ENCODE measurements at places on chromosomes 6 and 20.

DNA sequence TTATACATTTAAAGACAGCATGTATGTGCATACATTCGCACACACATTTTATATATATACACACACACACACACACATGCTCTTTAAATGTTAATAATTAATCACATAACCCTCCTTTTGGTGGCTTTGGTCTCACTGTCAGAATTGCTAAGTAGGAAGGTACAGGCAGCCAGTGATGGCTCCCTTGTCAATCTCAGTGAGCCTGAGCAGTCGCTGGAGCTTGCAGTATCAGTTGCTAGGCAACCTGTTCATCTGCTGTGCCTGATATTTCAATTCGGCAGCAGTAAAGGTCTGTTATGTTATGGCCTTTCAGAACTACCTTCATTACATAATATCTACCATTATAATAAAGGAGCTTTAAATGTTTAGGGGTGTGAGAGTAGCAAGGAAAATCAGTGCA is 374.3 kb downstream of the LMBRD1 start:
- no peak for DNase-seq

DNA sequence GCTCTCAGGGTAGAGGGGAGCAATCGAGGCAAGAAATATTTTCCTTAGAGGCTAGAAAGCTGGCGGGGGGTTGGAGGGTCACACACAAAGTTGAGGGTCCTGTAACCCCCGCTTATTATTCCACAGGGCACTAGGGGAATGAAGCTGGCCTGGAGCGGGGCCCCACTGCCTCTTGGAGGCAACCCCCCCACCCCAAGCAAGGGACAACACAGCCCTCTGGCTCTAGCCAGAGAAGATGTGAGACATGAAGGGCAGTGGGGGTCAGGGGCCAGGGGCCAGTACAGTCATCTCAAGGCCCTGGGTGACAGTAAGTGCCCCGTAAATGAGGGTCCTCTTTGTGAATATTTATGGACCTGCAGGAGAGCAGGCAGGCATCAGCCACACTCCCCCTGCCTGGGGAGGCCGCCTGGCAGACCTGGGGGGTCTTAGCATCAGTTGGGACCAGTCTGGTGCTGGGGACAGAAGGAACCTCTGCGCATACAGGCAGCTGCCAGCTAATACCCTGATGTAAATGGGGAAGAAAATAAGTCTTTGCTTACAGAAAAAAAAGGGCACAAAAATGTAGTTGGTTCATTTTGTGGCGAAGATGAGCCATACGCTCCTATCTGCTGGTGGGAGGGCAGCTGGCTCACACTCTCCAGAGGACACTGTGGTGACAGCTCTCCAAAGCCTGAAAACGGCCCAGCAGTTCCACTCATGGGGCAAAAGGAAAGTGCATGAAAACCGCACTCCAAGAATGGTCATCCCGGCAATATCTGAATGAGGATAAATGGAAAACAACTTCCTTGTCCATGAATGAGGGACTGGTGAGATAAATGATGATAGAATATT is 21.9 kb downstream of the SPATA2 start:
- no peak for DNase-seq

GRCh38 chr6:51777618-51778017 is 309.8 kb downstream of the PKHD1 start:
- DNase-seq, result no peak

DNA sequence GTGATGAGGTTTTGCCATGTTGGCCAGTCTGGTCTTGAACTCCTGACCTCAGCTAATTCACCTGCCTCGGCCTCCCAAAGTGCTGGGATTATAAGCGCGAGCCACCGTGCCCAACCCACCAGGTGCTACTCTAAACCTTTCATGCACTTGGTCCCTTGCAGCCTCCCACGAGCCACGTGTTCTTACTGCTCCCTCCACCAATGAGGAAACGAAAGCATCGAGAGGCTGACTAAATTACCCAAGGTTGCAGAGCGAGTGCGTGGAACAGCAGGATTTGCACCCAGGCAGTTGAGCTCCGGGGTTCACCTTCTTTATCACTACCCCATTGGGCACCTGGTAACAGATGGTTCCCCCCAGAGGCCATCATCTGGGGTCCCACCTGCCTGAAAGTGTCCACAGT is 208.3 kb downstream of the LY86 start:
- DNase-seq, result no peak

DNA sequence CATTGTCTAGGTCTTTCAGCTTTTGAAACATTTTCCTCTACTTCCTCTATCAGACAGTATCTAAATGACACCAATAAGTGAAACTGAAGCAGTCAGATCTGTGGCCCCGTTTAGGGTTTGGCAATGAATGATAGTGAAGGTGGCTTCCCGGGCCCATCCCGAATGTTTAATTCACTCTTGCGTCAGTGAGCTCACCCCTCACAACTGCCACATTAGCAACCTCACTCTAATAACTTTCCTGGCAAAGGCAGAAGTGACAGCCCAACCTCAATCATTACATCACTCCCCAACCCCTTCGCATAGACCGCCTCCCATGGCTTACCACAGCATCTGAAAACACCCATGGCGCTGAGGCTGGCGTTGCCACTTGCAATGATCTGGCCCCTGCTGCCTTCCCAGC is 92.4 kb upstream of the CD83 start:
- DNase-seq, result no peak

DNA sequence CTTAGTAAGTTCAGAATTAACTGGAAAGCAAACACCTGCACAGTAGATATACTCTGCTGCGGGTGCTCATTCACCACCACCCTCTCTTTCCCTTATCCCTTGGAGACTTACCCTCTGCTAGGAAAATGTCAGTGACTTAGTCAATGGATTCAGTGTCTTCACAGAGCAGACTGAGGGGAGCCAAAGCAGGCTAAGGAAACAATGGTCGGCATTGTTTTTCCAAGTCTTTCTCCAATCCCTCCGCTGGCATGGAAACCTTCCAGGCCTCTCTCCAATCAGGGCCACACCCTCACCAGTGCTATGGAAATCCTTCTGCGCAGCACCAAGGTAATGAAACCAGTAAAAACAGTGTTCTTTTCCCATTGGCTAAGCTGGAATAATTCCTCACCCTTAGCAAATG is 531.2 kb downstream of the TFAP2B start:
- no peak for DNase-seq

GRCh38 chr6:36413489-36414480 is 26.3 kb upstream of the ETV7 start:
- DNase-seq, result no peak

DNA sequence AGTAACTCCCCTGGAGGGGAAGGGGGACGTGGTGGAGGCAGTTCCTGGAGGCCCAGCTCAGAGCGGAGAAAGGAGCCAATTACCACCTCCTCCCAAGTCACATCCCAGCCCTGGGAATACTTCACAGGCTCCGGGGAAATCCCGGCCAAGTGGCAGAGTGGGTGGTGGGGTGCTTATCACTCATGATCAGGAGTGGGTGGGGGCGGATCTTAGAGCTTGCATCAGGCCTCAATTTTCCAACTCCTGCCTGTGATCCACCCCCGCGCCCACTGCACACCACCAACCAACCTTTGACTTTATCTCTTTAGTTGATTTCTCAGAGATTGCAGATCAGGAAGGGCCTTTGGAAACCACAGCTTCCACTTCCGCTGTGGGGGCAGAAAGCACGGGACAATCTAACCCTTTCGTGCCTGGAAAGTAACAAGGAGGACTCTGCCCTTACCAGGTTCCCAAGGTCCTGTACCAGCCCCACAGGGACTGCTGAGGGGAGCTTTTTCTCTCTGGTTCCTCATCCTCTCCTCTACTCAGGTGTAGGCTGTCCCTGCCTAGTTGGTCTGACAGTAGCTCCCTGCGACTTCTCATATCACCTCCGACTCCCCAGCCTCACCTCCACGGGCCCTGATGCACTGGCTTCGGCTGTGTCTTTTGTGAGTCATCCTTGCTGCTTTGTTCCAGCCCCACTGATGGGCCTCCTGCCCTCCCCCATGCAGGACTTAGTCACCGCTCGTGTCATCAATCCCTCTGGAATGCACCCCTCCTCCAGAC is 24.9 kb upstream of the IER3 start:
- DNase-seq, result peak; percentile 19

GRCh38 chr6:88764081-88764480 is 199.3 kb downstream of the RNGTT start:
- no peak for DNase-seq

DNA sequence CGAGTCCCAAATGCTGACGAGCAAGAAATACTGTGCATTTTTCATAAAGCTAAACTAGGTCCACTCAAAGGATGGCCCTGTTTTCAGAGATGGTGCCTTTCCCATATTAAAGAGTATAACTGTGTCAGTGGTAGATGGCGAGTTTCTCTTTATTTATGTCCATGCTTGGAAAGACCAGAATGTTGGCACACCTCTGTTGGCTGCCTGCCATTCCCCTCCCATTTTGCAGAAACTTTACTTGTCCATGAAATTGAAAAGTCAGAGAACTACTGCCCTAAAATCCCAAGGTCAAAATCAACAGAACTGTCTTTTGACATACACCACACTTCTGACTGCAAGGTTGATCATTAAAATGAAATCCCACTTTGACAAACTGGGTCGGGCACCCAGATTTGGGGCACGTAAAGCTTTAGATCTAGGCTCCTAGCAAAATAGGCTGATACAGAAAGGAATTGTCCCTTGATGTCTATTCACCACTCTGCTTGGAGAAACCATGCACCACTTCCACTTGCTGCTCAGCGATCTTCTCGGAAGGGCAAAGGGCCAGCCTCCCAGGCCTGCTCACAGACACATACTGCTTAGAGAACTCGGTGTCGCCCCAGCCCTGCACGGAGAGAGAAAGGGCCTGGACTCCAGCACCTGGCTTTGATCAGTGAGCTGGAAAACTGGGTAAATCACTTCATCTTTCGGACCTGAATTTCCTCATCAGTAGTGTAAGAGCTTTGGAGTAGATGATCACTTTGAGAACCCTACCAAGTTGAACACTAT is 130.0 kb downstream of the AGPAT4 start:
- no peak for DNase-seq

DNA sequence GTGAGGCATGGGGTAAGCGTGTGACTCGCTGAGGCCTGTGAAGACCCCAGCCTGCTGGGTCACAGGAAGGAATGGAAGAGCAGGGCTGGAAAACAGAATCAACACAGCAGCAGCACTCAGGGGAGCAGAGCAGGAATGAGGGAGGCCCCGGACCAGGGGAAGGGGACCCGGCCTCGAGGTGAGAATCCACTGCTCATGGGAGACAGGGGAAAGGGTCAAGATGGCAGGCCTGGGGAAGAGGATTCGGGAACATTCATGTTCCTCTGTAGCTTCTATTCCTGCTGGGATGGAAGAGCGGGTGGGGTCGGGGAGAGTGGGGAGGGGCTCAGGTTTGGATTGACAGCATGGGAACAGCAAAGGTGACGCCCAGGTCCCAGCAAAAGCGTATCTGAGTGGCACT is 59.4 kb downstream of the NPEPL1 start:
- no peak for DNase-seq

GRCh38 chr20:20594171-20594530 is 118.3 kb downstream of the RALGAPA2 start:
- DNase-seq, result no peak

GRCh38 chr6:72080260-72080941 is 194.1 kb downstream of the RIMS1 start:
- DNase-seq, result no peak

GRCh38 chr20:55086421-55086820 is 611.0 kb downstream of the DOK5 start:
- no peak for DNase-seq

DNA sequence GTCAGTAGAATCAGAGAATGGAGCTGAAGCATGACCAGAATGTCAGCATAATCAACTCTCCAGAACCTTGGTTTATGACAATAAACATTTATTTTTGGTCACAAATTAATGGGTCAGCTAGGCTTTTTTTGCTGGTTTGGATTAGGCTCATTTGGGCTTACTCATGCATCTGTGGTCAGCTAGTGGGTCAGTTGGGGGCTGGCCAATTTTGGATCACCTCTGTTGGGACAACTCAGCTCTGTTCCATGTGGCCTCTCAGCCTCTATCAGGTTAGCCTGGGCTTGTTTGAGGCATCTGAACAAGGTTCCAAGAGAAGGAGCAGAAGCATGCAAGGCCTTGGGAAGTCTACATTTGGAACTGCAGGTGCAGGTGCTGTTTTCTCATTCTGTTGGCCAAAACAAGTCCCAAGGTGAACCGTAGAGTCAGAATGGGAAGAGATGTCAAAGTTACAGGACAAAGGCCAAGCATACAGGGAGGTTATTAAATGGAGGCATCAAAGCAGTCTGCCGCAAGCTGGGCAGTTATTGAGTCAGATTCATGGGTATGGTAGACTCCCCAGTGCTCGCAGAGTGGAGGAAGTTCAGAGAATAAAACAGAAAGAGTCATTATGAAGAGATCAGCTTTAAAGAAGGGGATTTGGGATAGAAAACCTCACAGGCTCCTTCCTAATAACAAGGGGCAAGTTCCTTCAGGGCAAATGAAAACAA is 173.0 kb downstream of the PLCB4 start:
- DNase-seq, result no peak

GRCh38 chr6:108650781-108651180 is 90.1 kb downstream of the FOXO3 start:
- DNase-seq, result no peak

DNA sequence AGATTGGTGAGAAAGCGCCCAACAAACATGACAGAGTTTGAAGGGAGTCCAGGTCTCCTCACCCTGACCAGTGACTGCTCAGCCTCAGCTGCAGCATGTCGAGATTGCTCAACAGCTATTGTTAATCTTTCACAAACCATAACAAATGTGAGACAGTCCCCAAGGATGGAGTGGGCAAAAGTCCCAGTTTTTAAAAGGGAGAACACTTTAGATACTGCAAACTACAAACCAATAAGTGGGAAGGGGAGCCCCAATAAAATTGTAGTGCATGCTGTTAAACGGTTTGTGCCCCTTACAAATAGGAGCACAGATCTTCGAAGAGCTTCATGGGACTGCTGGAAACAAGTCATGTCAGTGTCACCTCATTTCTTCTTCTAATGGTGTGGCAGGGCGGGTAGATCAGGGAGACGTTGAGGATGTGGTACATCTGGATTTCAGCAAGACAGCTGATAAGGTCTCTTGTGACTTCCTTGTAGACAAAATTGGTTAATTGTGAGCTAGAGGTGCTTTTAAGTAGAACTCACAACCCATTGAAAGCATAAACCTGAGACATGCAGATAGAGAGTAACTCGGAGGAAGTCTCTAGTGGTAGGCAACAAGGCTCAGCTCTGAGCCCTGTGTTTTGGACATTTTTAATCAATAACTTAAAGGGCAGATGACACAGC is 134.0 kb upstream of the ARMC2 start:
- DNase-seq, result no peak

DNA sequence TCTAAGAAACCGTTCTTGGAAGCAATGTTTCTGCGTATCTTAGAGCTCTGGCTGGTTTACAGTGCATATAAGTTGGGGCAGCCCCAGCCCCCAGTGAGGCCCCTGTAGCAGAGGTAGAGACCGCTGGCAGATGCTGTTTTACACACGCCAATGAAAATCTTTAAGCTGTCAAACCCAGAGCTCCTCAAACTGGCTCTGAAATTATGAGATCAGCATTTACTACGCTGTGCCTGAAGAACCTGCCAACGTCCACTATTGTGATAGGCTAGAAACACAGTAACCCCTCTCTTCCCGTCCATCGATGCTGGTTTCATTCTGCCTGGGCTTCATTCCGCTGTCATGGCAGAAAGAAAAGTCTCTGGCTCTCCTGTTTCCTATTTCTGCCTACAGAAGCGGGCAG is 160.6 kb downstream of the SMOC2 start:
- DNase-seq, result no peak

- no peak for DNase-seq
Measured at GRCh38 chr6:133973109-133973971, 20.3 kb downstream of the TBPL1 start.

- DNase-seq, result no peak
Measured at GRCh38 chr6:165930668-165931214, 236.9 kb downstream of the TBXT start.

All from HAP-1 (cell line).